ENCODE measurements at places on chromosomes 2 and 18.
A peak's percentile ranks its signal among the peaks of the same experiment; 100 is the strongest.

DNA sequence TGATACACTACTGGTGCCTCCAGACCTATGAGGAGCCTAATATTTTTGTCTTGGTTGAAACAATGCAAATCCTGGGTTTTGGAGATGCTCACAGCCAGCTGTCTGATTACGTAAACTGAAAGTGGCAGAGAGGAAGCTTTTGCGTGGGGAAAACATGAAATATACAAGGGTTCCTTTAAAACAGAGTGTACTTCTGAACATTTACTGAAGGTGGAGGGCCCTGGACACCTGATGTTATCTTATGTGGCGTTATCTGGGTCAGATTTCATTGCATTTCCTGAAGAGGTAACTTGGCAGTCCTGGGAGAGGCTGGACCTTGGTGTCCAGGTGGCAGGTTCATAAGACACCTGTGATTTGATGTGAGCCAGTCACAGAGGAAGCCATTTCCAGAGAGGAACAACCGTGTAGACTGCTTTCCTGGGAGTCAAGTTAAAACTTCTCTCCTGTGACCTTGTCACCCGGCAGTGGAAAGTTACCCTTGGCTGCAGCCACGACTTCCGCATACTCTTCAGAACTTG lies 105.0 kb downstream of the NEDD4L start:
- DNase-seq = no peak

GRCh38 chr2:9775999-9776712 lies 67.1 kb upstream of the TAF1B start:
- no peak for DNase-seq

DNA sequence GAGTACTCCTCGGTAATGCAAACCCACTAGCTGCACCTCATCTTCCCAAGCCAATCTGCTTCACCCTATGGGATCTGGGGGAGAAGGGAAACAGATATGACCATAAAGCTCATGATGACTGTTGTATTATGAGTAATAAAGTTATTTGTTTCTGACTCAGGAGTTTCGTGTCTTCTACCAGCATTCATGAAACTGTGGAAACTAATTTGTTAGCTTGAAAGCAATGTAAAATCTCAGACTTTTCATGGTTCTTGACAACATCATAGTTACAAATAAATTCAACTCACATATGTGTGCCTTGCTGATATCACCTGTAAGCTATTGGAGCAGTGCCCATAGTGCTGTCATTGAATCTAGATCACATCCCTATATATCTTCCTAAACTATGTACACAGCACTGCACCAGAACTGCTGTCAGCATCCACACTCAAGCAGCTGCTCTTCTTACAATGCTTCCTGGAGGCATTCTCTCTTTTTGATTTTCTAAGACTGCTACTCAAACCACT lies 135.6 kb upstream of the KYNU start:
- DNase-seq = no peak

DNA sequence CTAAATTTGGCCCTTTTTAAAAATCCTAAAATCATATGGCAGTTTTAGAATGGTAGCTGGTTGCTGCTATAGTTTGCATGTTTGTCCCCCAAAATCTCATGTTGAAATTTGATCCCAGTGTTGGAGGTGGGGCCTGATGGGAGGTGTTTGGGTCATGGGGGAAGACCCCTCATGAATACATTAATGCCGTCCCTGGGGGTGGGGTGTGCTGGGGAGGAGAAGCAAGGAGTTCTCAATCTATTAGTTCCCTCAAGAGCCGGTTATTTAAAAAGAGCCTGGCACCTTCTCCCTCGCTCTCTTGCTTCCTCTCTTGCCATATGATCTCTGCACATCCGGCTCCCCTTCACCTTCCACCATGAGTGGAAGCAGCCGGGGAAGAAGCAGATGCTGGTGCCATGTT lies 20.8 kb downstream of the GPATCH11 start:
- DNase-seq = no peak

DNA sequence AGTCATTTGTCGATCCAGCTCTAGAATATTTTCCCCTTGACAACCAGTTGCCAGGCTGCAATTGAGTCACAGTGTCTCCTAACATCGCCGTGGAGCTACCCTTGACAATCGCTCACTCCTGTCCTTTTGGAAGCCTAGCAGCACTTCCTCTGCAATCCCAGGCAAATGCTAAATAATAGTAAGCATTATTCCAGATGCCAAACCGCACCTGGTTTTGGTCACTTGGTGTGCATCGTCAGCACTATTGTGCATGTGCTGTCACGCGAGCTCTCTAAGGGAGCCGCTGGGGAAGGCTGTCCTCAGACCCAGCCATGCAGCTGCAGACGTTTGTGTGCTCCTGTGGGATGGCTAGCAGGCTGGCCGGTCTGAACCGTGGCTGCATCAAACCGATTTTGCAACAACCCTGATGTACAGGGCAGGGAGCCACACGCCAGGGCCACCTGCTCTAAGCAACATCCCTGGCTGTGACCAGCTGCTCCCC lies 549.5 kb upstream of the ID2 start:
- DNase-seq = no peak

DNA sequence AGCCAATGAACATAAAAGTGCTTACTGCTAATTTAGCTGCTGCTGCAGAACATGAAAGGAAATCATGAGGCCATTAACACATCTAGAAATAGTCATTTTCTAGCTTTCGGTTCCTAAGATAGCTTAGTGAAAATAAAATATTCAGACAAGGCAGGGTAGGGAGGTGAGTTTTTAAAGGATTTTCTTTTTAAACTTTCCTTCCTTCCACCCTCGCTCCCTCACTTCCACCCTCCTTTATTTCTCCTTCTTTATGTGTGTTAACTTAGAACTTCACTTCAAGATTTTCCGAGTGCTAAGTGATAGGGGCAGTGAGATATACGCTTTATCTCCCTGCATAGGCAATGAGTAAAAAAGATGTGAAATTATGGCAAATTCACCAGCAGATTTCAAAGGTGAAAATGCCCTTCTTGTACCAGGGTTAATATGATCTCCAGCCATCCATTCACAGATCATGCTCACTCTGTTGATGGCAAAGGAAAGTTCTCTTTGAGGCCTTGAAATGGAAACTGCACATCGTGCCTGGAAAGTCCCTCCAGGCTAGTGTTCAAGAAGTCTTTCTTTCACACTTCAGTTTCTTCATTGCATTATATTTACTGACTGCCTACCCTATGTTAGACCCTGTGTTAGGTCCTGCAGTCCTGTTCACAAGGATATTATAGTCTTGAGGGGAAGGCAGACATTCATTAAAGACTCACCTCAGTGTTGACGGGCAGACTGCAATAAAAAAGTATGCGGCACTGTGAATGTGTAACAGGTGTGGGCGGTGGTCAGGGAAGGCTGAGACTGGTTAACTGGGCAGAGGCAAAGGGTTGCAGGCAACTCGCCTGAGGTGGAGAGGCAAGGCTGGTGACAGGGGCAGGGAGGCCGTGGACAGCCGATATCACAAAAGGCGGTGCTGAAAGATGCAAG lies 200.8 kb downstream of the PLCL1 start:
- DNase-seq = peak; percentile 89

GRCh38 chr2:136023416-136023815 lies 38.0 kb upstream of the DARS1 start:
- no peak for DNase-seq

DNA sequence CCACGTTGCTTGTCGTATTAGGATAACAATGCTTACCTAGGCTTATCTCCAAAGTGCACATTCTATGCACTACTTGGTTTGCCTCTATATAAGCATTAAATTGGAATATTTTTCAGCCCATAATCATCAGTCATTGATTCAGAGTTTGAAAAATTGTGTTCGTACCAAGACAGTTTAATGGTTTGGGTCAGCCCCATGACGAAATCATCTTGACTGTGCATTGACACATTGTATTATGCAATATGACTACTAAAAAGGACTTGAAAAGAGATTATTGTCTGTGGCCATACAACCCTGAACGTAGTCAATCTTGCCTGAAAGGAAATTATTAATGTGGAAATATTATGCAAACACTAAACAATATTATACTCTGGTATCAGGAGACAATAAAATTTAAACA lies 141.3 kb downstream of the EML6 start:
- DNase-seq = no peak

- DNase-seq = no peak
Observed at GRCh38 chr2:11938196-11938595, 191.8 kb downstream of the LPIN1 start.

GRCh38 chr2:230589497-230590015 lies 123.1 kb upstream of the CAB39 start:
- DNase-seq = peak; percentile 55

- DNase-seq = no peak
Observed at GRCh38 chr18:4358618-4359017, 96.5 kb downstream of the DLGAP1 start.

GRCh38 chr2:240630771-240631547 lies 5.7 kb downstream of the GPR35 start:
- no peak for DNase-seq

GRCh38 chr2:219561179-219562048 lies 9.9 kb downstream of the OBSL1 start:
- no peak for DNase-seq

GRCh38 chr2:86323273-86324021 lies 14.0 kb downstream of the REEP1 start:
- no peak for DNase-seq

DNA sequence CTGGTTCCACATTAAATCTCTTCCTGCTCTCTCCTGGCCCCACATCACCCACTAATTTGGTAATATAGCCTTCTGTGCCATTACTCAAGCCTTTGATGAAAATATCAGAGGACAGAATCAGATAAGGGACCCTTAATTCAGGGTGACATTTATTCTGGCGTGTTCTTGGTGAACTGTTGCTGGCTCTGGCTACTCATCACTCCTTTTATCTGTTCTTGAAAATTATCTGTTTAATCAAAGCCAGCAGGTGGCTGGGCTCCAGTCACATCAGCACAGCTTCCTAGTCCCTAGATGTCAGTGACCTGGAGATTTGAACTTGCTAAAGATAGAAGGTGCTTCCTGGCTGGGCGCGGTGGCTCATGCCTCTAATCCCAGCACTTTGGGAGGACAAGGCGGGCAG lies 26.9 kb upstream of the SLC35F6 start:
- DNase-seq = no peak

DNA sequence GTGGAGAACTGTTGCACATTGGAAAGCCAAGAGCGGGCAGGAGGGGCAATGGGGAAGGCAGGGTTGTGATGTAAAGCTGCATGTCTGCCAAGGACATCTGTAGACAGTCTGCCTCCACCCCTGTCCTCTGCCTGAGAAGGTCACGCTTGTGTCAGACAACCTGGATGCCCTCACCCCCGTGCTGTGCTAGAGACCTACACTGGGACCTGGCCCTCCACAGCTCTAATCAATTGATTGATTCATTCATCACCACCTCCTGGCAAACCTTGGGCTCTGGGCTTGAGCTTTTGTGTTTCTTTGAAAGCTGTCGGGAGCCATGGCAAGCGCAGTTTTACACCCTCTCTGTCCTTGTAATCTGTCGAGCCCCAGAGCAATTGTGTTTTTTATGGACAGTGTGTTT lies 41.1 kb downstream of the MARCO start:
- DNase-seq = no peak

GRCh38 chr2:9754532-9754887 lies 88.8 kb upstream of the TAF1B start:
- DNase-seq = no peak

- no peak for DNase-seq
Observed at GRCh38 chr18:80183273-80184050, 63.9 kb downstream of the PARD6G start.

DNA sequence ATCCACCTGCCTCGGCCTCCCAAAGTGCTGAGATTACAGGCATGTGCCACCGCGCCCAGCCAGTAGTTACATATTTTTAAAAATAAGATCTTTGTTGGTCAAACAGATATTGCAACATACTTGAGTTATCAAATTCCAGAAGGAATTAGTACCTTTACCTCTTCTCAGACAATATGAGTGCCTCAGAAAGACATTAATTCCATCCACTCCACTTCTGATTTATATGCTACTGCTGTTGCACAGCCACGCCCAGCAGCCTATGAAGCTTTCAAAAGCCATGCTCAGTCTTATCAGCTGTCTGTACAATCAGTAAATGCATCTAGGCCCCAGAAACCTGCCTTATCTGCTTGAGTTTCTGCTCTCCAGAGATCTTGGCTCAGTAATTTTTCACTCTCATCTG lies 47.8 kb downstream of the MEX3C start:
- DNase-seq = no peak

DNA sequence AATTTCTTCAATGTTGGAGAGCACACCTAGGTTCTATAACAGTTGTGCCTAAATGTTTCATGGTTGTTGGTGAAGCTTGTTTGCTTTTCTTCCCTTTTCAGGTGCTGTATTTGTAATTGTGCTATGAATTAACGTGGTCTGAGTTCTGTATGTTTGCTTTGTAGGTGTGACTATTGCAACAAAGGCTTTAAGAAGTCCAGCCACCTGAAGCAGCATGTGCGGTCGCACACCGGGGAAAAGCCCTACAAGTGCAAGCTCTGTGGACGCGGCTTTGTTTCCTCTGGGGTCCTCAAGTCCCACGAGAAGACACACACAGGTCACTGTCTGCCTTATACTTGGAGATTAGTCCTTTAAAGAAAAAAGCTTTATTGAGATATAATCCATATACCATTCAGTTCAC lies 91.2 kb downstream of the ZNF236 start:
- no peak for DNase-seq

DNA sequence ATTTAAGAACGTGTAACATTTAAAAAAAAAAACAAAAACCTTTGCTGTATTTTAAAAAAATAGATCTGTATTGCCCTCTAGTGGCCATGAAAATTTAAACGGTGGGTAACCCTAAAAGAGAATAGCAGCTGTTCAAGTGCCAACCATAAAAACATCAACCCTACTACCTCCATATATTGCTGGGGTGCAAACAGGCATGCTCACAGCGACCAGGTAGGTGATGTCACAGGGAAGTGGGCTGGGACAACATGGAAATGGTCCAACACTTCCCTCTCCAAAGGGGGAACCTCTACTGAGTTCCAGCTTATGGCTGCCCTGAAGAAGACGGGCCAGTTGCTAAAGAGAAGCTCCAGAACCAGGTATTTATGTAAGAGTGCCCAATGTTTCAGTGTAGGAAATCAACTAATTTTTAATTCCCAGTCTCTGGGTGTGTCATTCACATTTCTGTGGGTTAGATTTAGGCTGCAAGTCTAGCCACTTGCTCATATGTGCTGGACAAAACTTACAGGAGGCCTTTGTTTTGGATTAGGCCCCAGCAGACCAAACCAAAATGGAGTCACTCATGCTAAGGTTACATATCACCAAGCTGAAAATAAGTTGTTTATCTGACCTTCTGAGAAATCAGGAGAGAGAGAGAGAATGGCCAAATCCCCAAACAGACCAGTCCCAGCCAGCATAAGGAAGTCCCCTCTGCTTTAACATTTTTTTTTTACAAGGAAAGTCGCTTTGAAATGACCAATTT lies 54.5 kb downstream of the SKA1 start:
- peak; percentile 52 for DNase-seq

DNA sequence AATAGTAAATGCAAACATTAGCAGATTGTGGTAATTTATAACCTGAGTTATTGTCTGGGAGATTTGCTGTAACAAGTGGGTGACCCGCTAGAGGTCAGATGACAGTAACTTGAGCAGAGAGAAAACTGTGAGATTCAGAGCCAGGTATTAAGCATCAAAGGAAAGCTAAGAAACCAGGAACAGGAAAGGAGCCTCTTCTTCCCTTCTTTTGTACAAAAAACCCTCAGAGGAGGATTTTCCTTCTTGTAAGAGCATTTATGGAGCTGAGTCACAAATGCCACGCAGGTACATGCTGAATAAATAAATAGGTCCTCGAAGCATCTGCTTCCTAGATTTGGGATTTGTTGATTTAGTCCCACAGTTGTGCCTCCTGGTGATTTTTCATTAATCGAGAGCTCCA lies 146.5 kb downstream of the SH3BP4 start:
- no peak for DNase-seq

- DNase-seq = no peak
Observed at GRCh38 chr2:176793792-176794191, 418.8 kb upstream of the HNRNPA3 start.

Data from MM.1S (cell line).